ENCODE measurements at places on chromosomes 4 and X.

GRCh38 chr4:176726803-176727202 is 65.9 kb downstream of the VEGFC start:
- DNase-seq = no peak

- no peak for DNase-seq
Observed at GRCh38 chr4:7094916-7095315, 27.1 kb upstream of the GRPEL1 start.

GRCh38 chr4:26953770-26954423 is 93.3 kb downstream of the STIM2 start:
- no peak for DNase-seq

DNA sequence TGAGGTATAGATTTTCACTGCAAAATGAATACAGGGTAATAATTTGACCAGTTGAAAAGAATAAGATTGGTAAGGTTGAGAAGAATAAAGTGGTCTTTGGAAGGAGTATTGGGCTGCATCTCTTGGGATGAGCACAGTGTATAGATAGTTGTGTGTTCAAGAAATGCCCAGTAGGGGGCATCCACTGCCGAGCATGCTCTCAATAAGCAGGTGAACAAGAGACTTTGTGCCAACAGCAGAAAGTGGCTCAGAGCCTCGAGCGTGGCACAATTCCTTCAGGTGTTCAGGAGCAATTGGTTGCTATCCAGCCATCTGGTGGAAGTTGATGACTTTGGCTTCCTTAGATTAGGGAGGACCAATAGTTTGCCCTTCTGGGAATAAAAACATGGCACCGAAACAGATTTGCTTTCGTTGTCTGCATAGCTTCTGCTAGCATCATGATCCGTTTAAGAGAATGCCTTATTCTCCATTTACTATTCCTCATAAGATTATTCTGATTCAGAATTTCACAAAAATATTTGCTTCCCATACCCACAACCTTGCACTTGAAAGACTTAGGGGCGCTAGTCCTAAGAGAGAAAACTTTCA is 258.1 kb upstream of the NEIL3 start:
- DNase-seq = no peak

DNA sequence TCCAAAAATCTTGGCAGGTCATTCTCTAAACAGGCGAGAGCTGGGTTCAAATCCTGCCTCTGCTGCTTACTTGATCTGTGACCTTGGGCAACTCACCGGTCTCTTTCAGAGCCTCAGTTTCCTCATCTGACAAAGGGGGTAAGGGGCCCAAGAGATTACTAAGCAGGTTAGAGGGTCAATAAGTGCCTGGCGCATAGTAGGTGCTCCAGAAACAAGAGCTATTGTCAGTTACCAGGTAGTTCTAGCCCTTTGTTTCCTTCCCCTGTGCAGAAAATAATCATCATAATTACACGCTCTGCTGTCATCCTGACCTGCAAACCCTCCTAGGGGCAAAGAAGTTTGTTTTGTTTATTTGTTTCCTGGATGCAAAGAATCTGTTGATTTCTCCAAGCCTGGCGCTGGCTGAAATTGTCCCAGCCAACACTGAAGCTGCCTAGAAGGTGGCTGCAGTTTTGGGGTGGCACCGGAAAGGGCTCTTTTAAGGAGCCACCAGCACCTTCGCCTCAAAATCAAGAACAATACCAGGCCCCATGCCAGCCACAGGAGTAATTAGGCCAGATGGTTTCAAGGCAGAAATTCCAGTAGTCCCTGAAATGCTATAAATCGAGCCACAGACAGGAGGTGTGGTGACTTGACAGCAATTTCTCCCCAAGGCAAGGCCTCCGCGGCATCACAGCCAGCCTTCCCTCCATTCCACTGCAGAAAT is 10.2 kb upstream of the KIAA0232 start:
- DNase-seq = no peak

GRCh38 chrX:150411656-150412055 is 48.5 kb downstream of the MAMLD1 start:
- DNase-seq = no peak

All from stimulated activated CD8-positive, alpha-beta memory T cell treated with anti-CD3 and anti-CD28 coated beads, Interleukin-15, amount 100 ng/mL, for 4 hours (primary cell).